ENCODE measurements at places on chromosomes 7 and 10.
A peak's percentile ranks its signal among the peaks of the same experiment; 100 is the strongest.

GRCh38 chr10:71542478-71542877 lies 145.8 kb downstream of the CDH23 start:
- DNase-seq = no peak

DNA sequence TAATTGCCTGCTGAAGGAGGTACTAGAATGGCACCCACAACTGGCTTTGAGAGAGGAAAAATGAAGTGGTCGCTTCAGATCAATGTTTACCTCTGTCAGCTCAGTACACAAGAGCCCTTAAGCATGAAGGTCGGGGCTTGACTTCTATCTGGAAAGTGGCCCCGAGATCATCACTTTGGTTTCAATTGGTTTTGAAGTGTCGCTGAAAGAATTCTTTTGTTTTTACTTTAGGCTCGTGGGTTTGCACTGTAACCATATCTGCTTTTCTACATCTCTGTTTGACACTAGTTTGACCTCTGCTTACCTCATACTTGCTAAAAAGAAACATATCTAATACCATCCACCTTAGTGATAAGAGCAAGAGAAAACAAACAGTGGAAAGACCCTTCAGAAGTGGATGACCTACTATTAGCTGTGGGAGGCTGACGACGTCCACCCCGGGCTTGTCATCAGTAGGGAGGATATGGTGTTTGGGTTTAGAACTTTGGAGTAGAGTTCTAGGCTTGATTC lies 361.8 kb downstream of the GATA3 start:
- peak; percentile 24 for DNase-seq

DNA sequence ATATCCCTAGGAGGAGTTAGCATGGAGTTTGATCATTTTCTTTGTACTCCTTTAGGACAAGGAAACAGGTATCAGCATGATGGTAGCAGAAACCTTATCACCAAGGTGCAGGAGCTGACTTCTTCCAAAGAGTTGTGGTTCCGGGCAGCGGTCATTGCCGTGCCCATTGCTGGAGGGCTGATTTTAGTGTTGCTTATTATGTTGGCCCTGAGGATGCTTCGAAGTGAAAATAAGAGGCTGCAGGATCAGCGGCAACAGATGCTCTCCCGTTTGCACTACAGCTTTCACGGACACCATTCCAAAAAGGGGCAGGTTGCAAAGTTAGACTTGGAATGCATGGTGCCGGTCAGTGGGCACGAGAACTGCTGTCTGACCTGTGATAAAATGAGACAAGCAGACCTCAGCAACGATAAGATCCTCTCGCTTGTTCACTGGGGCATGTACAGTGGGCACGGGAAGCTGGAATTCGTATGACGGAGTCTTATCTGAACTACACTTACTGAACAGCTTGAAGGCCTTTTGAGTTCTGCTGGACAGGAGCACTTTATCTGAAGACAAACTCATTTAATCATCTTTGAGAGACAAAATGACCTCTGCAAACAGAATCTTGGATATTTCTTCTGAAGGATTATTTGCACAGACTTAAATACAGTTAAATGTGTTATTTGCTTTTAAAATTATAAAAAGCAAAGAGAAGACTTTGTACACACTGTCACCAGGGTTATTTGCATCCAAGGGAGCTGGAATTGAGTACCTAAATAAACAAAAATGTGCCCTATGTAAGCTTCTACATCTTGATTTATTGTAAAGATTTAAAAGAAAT lies 4.8 kb downstream of the BAMBI start:
- no peak for DNase-seq

DNA sequence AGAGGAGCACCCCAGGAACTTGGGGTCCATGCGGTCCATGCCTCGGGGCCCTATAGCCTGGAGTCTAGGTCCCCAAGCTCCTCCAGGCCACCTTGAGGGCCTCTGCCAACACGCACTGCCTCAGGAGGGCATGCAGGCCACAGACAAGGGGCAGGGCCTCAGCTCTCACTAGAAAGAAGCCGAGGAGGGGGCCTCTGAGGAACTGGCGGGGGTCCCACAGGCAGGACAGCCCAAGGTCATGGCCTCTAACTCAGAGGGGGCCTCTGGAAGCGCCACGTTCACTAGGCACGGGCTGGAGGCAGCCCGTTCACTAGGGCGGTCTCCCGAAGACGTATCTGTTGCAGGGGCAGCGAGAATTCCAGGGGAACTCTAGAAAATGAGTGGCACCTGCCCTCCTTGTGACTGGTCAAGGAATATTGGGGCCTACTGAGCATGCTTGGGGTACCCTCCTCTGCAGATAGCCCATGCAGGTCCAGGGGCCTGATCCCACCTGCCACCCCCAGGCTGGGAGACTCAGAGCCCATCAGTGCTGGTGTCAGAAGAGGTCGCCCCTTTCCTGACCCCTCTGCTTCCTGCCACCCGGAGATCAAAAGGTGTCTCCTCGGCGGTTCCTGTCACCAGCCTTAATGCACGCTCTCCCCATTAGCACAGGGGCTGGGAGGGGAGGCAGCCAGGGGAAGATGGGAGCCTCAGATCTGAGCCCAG lies 86.7 kb upstream of the RET start:
- no peak for DNase-seq

- no peak for DNase-seq
Measured at GRCh38 chr10:54484186-54484585, 316.8 kb downstream of the PCDH15 start.

DNA sequence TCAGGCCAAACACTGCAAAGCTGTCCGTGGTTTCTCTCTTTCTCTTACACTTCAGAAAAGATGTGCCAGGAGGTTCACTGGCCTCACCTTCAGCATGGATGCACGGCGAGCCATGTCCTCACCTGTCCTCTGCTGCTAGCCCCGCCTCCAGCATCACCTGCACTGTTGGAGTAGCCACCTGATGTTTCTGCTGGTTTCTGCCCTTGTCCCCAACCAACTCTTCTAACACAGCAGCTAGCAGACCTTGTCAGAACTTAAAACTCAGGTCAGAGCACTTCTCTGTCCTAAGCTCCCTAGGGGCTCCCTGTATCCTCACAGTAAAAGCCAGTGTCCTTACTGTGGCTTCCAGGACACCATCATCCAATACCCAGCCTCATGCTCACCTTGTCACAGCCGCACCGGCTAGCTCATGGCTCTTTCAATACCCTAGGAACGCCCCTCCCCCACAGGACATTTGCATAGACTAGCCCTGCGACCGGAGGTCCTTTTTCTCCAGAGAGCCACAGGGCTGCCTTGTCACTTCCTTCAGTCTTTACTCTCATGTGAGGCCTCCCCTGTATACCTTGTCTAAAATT lies 15.2 kb downstream of the PALD1 start:
- DNase-seq = no peak

DNA sequence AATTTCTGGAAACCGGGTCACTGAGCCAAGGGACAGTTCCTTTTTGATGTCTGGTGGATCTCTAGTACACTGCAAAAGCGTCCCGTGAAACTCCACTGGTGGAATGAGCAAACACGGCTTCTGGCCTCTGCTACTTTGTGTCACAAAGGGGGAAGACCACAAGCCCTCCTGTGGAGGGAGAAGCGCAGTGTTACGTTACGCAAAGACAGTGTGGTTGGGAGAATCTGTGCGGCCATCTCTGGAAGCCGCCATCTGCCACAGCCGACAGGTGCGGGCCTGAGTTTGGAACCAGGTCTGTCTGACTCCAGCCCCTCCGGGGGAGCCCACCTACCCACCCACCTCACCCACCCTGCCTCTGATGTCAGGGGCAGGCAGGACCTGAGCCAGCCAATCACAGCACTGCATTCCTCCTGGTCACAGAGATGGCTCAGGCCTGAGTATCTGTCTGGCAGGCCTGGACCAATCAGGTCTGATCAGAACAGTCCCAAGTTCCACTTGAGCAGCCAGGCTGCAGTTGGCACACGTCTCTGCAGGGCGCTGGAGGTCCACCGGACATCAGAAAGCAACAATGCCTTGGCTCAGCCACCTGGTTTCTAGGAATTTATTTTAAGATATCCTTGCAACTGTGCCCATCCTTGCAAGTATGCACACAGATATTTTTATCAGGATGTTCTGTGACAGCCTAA lies 3.0 kb upstream of the CYP2W1 start:
- no peak for DNase-seq

DNA sequence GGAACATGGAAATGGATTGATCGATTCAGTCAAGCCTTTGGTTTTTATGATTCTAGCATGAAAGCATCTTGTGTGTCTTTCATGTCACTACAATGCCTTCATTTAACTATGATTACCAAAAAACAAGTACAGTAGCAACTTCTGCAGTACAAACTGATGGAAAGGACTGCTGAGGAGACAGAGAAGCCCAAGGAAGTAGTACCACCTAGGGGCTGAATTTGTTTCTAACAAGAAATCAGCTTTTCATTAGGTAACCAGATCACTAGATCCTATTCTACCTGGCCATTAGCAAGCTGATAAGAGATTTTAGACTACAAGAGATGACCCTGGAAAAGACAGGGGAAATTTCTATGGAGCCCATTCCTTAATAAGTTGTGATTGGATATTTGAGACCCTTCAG lies 3.2 kb upstream of the IFIT1 start:
- no peak for DNase-seq

GRCh38 chr10:93032105-93032808 lies 28.3 kb upstream of the CYP26C1 start:
- no peak for DNase-seq

DNA sequence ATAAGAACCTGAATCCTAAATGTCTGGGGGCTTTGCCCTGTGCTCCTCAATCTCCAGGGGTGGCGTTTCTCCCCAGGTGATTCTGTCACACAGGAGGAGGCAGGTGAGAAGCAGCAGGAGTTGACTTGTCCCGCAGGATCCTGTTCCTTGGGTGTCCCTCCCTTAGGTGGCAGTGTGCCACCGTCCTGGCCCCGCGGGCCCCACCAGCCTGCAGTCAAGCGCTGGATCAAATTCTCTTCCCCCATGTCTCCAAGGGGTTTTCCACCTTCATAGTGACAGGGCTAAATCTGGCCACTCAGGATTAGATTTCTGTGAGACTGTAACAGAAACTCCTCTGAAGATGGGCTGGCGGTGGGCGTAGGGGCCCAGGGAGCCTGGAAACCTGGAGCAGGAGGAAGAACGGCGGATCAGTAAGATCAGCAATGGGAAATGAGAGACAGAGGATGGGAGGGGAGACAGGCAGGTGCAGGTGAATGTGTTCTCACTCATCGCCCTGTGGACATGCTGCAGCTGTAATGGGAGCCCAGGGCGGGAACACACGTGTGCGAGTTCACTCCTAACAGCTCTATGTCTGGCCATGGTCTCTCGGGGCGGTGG lies 329.2 kb upstream of the COBL start:
- no peak for DNase-seq

Measured in NCI-H2029 treated with DMSO at 0.1 percent for 48 hours (cell line).